Astrocyte of the spinal cord (primary cell): ENCODE measurements at places on chromosomes 7 and 10.

DNA sequence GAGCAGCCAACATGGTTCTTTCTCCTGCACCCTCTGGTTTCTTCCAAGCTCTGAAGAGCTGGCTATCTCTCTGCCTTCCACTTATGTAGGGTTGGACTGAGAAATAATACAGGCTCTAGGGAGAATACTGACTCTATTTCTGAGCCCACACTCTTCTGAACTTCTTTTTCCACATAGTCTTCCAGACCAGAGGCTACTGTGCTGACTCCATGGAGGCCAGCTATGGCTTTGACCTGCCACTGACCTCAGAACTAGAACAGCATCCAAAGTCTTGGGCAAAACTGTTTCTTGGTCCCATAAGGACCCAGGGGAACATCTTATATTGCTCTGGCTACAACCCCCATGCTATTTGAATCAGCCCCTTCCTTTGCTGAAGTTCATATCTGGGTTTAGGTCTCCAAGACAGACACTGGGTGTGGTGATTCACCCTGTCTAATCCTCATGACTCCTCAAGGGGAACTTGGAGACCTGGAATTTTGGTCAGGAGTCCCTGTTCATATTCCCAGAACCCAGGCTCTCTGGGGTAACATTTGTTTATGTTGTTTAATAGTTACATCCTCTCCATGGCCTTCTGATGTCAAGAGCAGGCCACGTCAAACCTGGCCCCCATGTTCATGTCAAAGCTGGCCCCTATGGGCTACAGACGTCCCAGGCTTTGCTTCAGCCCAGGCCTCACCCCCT lies 12.1 kb upstream of the PLAU start:
- no peak for DNase-seq

GRCh38 chr7:82740246-82740848 lies 296.8 kb upstream of the CACNA2D1 start:
- DNase-seq: peak; percentile 66

DNA sequence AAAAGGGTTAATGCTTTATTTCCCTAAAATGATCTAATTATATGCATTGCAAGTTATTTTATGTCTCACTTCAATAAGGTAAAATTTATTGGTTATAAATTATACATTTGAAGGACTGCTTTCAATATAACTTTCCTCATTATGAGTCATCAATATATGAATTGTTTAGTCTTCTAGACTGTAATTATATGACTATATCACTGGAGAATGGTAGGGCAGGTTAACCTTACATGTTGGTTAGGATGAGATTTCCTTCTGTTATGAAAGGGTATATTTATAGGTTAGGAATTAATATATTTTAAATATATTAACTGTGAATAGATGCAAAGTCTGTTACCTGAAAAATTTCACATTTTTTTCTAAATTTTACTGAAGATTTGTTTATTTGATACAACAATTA lies 406.4 kb upstream of the ETV1 start:
- no peak for DNase-seq

DNA sequence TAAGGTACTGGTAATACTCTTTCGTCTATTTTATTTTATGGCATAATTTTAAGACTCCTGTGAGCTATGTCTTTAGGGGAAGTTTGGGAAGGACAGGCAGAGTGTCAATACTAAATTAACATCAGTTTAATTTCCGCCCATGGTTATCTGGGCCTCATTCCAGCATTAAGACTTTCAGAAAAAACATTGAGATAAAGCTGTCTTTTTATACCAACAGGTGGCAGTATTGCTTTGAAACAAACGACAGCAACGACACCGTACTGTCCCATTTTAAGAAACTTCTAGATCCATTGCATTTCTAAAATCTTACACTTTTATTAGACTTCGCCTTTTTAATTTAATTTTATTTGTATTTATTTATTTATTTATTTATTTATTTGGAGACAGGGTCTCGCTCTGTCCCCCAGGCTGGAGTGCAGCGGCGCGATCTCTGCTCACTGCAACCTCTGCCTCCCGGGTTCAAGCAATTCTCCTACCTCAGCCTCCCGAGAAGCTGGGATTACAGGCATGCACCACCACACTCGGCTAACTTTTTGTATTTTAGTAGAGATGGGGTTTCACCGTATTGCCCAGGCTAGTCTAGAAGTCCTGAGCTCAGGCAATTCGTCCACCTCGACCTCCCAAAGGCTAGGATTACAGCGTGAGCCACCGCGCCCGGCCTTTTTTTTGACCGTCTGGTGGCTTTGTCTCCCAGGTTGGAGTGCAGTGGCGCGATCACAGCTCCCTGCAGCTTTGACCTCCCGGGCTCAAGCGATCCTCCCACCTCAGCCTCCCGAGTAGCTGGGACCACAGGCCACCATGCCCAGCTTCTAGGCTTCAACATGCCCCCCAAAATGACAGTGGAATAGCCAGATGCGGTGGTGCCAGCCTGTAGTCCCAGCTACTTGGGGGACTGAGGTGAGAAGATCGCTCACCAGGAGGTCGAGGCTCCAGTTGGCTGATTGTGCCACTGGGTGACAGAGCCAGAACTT lies 78.7 kb upstream of the C1GALT1 start:
- peak; percentile 82 for DNase-seq

- DNase-seq: no peak
Observed at GRCh38 chr10:77430530-77430929, 207.1 kb downstream of the KCNMA1 start.

DNA sequence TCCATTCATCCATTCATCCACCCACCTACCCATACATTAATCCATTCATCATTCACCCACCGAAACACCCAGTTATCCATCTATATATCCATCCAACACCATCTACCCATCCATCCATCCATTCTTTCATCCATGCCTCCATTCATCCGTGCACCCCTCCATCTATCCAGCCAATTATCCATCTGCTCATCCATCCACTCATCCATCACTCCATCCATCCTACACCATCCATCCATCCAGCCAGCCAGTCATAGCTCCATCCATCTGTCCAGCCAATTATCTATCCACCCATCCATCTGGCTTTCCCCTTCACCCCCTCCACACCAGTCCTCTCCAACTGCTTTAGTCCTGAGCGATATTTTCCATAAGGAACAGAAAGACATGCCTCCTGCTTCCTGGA lies 7.5 kb upstream of the CXCL12 start:
- DNase-seq: no peak

GRCh38 chr10:75417522-75417927 lies 13.9 kb upstream of the LRMDA start:
- no peak for DNase-seq

- DNase-seq: peak; percentile 4
Observed at GRCh38 chr10:30227481-30227880, 121.6 kb downstream of the MTPAP start.

GRCh38 chr10:33579996-33580395 lies 245.5 kb upstream of the NRP1 start:
- DNase-seq: no peak

DNA sequence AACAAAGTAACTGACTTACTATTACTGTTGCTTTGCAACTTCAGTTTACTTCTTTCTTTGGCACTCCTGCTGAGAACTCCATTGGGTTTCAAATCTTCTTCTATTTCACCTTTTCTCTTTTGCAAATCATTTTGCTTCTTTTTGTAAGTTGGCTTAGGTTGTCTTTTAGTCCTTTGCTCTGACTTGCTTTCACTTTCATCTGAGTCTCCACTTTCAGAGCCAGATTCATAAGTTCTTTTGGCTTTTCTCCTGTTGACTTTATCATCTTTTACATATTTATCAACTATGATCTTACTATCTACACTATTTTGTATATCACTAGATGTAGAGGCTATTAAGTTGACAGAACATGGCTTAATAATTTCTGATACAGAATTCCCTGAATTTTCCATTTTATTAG lies 73.4 kb downstream of the NRBF2 start:
- DNase-seq: no peak

GRCh38 chr7:34236057-34236456 lies 330.7 kb downstream of the BMPER start:
- DNase-seq: no peak

GRCh38 chr10:116699049-116699448 lies 43.3 kb downstream of the HSPA12A start:
- DNase-seq: no peak

- DNase-seq: no peak
Observed at GRCh38 chr10:9911488-9911887, 1106.2 kb upstream of the CELF2 start.

DNA sequence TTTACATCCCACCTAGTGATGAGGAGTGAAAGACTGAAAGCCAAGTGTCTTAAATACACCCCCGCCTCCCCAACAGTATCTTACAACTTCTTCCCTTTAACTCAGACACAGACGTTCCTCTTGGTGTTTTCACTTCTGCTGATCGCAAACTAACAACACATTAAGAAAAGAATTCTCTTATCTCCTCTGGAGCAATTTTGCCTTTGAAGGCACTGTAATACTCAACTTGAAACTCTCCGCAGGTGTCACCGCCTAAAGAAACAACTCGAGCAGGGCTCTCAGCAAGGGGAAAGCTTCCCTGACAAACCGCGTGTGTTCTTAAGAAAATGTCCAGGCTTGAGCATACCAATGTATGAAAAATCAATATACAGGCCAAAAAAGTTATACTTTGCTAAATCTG lies 452 bp downstream of the SEMA3C start:
- peak; percentile 65 for DNase-seq

- peak; percentile 59 for DNase-seq
Observed at GRCh38 chr7:97145068-97145467, 27.6 kb downstream of the SDHAF3 start.

- DNase-seq: no peak
Observed at GRCh38 chr10:102777711-102778453, 34.1 kb downstream of the WBP1L start.

DNA sequence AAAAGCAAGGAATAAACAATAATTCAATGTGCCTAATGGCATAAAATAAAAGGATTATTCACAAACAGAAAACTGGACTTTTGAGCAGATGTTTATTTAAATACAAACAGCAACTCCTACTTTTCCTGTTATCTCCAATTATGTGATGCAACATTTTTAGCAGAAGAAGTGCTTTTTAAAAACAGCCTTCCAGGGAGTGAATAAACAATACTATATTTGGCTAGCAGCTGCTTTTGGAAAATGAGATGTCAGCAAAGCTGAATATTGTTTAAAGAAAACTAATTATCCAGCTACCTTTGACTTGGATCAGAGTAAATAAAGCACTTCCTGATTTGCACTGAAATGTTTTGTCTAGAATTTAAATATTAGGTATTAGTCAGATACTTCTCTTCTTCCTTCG lies 23.2 kb downstream of the CDK1 start:
- no peak for DNase-seq
